ENCODE measurements at places on chromosomes 4 and X.

DNA sequence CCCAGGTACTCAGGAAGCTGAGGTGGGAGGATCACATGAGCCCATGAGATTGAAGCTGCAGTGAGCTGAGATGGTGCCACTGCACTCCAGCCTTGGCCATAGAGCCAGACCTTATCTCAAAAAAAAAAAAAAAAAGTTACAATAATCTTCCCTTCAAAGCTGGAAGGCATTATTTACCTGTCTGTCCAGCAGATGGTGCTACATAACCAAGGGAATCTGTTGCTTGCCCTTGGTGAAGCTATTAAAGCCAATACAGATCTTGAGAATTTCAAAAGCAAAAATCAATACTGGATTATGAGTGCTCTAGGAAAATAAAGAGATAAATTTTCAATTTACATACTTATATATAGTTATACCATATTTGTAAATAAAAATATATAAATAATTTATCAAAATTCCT, 25.9 kb downstream of the PKD2 start:
- no peak for DNase-seq
- no peak overlapping the region for H3K27ac ChIP-seq
- peaks cover 36% of the 10 kb centered on the region for H3K36me3 ChIP-seq
- H3K4me3 ChIP-seq: no peak overlapping the region

DNA sequence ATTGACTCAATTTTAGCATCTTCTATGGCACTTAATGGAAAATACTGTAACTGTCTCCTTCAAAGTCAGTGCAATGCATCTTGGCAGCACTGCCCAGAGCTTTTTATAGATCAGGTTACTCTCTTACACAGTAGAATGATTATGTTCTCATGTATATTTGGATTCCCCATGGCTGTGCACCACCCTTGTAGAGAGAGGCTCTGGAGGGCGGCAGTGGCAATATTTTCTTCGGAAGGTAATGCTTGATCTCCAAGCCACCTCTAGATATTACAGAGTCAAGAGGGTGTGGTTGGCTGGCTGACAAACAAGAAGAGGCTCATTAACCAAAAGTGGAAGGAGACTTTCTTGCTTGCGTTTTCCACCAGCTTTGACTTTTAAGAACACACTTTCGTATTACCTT, 72.8 kb upstream of the ARSJ start:
- no peaks in the 10 kb centered on the region for H3K36me3 ChIP-seq
- DNase-seq: no peak
- H3K27me3 ChIP-seq: no peaks in the 10 kb centered on the region
- H3K27ac ChIP-seq: no peak overlapping the region
- no peaks in the 10 kb centered on the region for H3K4me1 ChIP-seq

- H3K4me1 ChIP-seq: no peaks in the 10 kb centered on the region
- no peak for DNase-seq
- H3K27me3 ChIP-seq: no peaks in the 10 kb centered on the region
- no peak overlapping the region for H3K27ac ChIP-seq
Observed at GRCh38 chr4:90845777-90846176, 718.6 kb downstream of the CCSER1 start.

DNA sequence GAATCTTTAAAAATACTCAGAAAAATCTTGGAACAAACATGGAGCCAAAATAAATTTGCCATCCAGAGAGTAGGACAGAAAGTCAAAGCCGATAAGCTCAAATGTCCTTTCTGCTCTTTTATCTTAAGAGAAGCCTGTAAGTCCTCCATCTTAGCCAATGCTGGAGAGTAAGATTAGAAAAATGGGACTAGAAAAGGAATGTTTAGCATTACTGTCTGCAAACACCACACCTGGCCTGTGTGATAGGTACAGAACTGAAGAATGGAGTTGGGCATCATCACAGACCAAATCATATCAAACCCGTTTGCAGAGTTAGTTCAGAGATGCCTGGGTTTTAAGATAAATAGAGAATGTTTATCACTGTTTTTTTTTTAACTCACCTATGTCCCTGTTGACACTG, 10.5 kb upstream of the SLC39A8 start:
- no peaks in the 10 kb centered on the region for H3K27me3 ChIP-seq
- H3K36me3 ChIP-seq: no peaks in the 10 kb centered on the region
- no peak overlapping the region for H3K4me3 ChIP-seq
- H3K4me1 ChIP-seq: no peaks in the 10 kb centered on the region

DNA sequence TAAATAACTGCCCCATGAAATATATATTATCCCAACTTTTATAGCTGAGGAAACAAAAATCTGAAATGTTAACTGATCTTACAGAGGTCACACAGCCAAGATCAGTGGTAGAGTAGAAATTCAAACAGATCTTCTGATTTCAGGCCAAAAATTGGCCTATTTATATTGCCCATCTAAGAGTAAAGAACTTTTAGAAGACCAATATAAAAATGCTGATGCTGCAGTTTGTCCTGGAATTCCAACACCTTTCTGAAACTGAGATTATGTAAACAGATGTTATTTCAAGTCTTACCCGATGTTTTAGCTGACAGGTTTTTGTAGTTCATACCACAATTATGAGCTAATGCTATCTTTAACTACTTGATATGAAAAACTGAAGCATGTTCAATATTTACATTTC, 51.1 kb downstream of the SPANXN3 start:
- H3K4me3 ChIP-seq: no peak overlapping the region
- no peaks in the 10 kb centered on the region for H3K4me1 ChIP-seq
- H3K36me3 ChIP-seq: no peaks in the 10 kb centered on the region

GRCh38 chrX:49186125-49187027, at the start of gene PRICKLE3:
PRICKLE3 (minus strand) TSS chrX:49186373; CDS start chrX:49186297, 76 bp downstream.
- DNase-seq: peak; percentile 80
- peaks cover 28% of the 10 kb centered on the region for H3K36me3 ChIP-seq
- H3K4me1 ChIP-seq: peaks cover 18% of the 10 kb centered on the region
- peaks cover 10% of the 10 kb centered on the region for H3K27me3 ChIP-seq
- peak within 1 kb of the TSS; percentile 83 for H3K27ac ChIP-seq

DNA sequence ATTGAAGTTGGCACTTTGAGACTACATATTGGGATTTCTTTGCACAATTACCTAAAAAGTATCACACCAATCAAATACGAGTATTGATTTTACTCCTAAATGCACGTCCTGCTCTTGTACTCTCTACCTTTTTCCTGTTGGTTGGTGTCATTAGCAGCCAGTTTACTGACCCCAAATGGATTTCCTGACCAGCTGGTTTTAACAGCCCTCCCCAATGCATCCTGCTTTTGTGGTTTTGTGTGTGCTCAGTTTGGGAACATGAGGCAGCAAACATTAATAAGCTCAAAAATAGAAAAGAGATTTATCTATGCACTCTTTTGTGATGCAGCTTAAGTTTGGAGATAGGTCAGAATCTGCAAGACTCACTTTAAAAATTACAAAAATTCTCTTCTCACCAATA, 230.3 kb downstream of the MAPK10 start:
- no peak for DNase-seq
- no peaks in the 10 kb centered on the region for H3K4me1 ChIP-seq
- H3K36me3 ChIP-seq: no peaks in the 10 kb centered on the region
- H3K4me3 ChIP-seq: no peak overlapping the region
- no peaks in the 10 kb centered on the region for H3K27me3 ChIP-seq

GRCh38 chr4:175456131-175456530, 355.9 kb downstream of the GPM6A start:
- no peaks in the 10 kb centered on the region for H3K4me1 ChIP-seq
- H3K36me3 ChIP-seq: no peaks in the 10 kb centered on the region
- no peaks in the 10 kb centered on the region for H3K27me3 ChIP-seq

All from activated T-cell treated with anti-CD3 and anti-CD28 coated beads, Interleukin-2, amount 50 U/mL, for 24 hours (primary cell).